Forelimb muscle (tissue), 1 donor: ENCODE measurements at places on chromosomes 1 and 21. TPM values are rescaled to one million over a fixed set of nuclear protein-coding genes. Genes with fewer than 3 reads are reported as not detected.

The ALG6 gene
- polyA plus RNA-seq, result 16.0 TPM

The CADM3 gene
- 0.47 TPM for polyA plus RNA-seq

The LEFTY2 gene
- polyA plus RNA-seq, result 6.4 TPM

The OR2T29 gene
- not detected for polyA plus RNA-seq

The ICOSLG gene
- polyA plus RNA-seq, result 6.3 TPM

The KIAA0040 gene
- polyA plus RNA-seq, result 11.1 TPM

The RNU1-4 gene
- polyA plus RNA-seq, result not detected

The KRTAP12-2 gene
- polyA plus RNA-seq, result not detected

The MPL gene
- 0.22 TPM for polyA plus RNA-seq

The LYST gene
- polyA plus RNA-seq, result 5.3 TPM

The ANKRD65 gene
- 22.1 TPM for polyA plus RNA-seq

The LCE1E gene
- not detected for polyA plus RNA-seq

DNA sequence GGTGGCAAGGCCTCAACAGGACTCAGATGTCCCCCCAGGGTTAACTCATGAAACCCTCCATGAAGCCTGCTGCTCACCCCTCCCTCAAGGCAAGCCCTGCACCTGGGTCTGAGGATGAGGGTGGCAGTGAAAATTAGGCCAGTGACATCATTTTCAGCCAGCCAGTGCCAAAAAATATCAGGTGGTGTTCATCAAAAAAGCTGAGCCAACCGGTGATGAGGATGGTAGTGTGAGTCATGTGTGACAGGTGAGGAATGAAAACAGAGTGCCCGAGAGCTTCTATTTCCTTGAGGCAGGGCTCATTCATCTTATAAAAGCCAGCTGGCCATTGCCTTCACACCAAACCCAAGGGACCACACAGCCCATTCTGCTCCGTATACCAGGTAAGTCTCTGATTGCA lies at the start of gene SPRR1A:
Gene SPRR1A (plus strand): TSS at position 339 of the 400 bp plus-strand sequence. CDS start 1,150 bp downstream, outside the sequence.
- no peak for DNase-seq

DNA sequence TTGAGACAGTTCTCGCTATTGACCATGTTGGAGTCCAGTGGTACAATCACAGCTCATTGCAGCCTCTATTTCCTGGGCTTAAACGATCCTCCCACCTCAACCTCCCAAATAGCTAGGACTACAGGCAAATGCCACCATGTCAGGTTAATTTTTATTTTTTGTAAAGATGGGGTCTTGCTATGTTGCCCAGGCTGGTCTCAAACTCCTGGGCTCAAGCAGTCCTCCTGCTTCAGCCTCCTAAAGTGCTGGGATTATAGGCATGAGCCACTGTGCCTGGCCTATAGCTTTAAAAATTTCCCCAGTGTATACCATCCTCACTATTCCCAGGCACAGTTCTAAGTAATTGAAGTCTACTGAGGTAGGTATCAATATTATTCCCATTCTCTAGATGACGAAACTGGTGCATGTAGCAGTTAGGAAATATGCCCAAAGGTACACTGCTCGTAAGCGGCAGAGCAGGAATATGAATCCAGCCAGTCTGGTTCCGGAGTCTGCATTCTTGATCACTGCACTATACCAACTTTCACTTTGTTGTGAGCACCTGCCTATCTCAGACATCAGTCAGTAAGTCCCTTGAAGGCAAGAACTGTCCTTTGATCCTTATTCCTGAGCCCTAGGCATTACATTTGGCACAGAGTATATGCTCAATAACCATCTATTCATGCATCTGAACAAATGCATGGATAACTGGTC lies 11.5 kb upstream of the SRP9 start:
- no peak for DNase-seq

DNA sequence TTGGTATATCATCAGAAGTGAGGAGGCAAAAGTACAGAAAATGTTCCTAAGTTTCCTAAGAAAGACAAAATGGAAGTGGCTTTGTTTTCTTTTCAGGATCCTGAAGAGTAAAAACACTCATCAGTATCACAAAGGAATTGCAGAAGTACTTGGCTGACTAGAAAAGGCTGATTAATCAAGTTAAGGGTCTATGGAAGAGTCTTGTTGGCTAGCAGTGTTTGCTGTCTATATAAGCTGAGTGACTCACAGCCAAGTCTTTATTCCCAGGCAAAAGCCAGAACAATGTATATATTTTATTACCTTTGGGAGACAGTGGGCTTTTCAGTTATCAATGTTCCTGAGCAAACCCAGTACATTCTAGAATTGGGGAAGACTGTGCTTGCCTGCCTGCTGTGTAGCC lies 777.0 kb downstream of the PLA2G4A start:
- no peak for DNase-seq

GRCh38 chr1:93324486-93325464 lies 20.9 kb upstream of the DR1 start:
- DNase-seq, result no peak

GRCh38 chr1:50693829-50694228 lies 266.2 kb downstream of the FAF1 start:
- DNase-seq, result no peak

DNA sequence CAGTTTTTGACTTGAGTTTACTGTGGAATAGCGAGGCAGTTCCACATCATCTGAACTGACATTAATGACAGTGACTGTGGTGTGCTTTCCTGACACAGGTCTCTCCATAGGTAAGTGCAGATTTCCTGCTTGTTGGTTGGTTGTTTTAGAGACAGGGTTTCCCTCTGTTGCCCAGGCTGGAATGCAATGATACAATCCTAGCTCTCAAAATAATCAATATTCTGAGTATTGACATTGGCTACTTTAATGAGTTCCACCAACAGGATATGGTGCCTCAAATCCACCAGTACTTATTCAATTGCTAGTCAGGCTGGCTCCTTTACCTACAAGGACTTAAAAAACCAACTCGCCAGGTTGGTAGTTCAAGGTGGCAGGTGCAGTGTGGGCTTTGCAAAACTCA lies 63.8 kb downstream of the CLSTN1 start:
- no peak for DNase-seq

- no peak for DNase-seq
Measured at GRCh38 chr1:203512848-203513584, 19.1 kb downstream of the OPTC start.

GRCh38 chr1:209767706-209768105 lies 11.9 kb downstream of the TRAF3IP3 start:
- DNase-seq, result no peak

DNA sequence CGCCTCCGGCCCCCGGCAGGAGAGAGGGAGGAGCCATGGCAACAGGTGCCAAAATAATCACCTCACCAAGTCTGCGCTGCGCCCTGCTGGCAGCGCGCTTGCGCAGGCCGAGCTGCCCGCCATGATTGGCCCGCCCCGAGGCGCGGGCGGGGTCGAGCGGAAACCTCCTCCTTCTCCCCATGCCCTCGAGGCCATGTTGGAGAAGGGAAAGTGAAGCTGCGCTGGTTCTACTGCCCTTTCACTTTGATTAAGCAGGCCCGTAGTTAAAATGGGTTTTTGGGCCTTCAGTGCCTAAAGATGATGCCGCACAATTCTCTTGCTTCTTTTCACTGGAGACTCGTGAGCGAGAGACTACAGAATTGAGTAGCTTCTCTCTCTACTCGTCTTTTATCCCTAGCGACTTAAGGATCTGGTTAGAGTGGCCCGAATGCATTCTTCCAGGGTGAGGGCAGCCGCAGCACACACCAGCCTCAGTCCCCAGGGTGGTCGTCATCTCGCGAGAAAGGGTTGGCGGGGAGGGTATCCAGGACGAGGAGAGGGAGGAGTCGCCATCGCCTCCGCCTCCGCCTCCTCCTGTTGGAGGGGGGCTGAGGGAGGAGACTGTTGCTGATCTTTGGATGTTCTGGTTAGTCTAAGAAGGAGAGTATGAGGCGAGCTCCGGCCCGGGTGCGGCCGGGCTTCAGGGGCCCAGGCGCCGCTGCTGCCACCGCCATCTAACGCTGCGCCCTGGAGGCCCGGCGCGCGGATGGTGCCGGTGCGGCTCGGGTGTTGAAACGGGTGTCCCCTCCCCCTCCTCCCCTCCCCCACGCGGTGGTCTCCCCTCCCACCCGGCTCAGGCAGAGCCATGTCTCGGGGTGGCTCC lies at the start of gene DCAF6:
Gene DCAF6 (plus strand): TSS at position 616 of the 862 bp plus-strand sequence. CDS start 229 bp downstream, at position 845.
- DNase-seq, result peak; percentile 99

- DNase-seq, result no peak
Measured at GRCh38 chr1:92851729-92852128, 19.9 kb downstream of the RPL5 start.

DNA sequence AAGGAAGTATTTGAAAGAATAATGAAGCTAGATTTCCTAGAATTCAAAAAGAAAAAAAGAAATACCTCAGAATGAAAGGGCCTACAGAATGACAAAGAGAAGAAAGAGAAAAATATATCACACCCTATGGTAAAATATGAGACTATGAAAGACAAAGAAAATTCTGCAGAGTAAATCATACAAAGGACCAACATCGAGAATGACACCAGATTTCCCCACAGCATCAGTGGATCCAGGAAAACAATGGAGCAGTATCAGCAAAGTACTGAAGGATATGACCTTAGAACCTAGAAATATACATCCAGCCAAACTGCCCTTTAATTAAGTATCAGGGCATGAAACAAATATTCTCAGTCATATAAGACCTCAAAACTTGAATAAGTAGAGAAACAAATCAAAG lies 21.2 kb upstream of the IFNAR2 start:
- no peak for DNase-seq

DNA sequence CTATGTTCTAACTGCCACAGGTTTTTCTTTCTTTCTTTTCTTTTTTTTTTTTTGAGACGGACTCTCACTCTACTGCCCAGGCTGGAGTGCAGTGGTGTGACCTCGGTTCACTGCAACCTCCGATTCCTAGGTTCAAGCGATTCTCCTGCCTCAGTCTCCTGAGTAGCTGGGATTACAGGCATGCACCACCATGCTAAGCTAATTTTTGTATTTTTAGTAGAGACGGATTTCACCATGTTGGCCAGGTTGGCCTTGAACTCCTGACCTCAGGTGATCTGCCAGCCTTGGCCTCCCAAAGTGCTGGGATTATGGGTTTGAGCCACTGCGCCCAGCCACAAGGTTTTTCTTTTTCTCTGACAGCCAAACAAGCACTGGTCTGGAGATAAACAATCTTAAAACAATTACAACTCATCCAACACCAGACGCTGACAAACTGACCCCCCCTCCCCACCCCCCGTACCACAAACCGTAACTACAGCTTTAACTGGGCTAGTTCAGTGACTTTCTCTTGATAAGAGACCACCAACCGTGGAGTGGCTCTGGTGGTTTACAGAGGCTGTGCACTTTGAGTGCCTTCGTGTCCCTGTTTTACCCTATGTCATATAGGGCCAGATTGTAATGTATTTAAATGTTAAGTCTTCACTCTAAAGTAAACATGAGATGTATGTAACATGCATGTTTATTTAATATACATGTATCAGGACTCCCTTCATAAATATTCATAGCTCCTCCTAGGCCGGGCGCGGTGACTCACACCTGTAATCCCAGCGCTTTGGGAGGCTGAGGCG lies 19.5 kb upstream of the PUM1 start:
- no peak for DNase-seq

GRCh38 chr1:84373436-84374141 lies 24.7 kb upstream of the DNASE2B start:
- no peak for DNase-seq

DNA sequence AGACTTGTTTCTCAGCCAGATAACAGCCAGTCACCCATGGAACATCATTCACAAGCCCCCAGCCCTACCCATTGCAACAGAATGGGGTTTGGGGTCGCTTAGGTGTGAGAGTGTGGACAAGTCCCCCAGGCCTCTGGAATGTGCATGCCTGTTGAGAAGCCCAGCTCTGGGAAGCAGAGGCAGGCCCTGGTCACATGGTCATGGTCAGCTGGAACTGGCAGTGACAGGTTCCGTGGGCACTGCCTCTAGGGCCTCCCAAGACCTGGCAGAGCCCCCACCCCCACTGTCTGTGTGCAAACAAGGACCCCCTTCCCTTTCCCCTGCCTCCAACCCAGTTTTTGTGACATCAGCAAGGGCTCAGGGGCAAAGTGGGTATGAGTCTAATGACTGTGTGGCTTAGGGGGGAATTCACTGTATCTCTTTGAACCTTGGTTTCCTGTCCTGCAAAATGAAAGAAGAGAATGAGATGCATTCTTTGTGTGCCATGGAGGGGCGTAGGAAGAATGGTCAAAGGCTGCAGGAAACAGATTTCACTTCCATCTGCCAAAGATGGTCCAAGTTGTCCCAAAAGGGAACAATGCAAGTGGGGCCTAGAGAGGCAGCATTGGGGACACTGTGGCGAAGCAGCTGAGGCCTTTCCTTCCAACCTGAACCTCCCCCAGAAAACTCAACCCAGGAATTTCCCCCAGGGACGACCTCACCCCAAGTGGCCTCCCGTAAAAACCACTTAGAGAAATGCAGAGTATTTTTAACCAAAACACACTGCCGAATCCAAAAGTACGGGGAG lies 34.7 kb upstream of the SELENON start:
- no peak for DNase-seq

DNA sequence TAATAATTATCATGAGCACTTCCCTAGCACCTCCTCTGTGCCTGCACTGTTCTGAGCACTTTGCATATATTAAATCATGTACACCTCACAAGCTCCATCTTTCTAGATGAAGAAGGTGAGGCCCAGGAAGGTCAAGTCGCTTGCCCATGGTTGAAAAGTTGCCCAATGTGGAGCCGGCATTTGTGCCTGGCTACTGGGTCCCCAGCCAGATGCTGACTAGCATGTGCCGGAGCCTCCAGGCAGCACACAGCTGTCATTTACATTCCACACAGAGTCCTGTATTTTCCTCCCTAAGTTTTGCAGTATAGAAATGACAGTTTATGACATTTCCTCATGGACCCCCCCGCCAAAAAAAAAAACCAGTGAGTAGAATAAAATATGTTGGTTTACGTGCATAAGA lies 94.3 kb downstream of the BCAR3 start:
- DNase-seq, result no peak

- DNase-seq, result no peak
Measured at GRCh38 chr1:201016211-201016651, 7.3 kb downstream of the KIF21B start.

GRCh38 chr1:46804926-46805325 lies 6.1 kb downstream of the CYP4B1 start:
- DNase-seq, result no peak

GRCh38 chr1:198612471-198613260 lies 26.2 kb upstream of the PTPRC start:
- DNase-seq, result no peak

GRCh38 chr1:90712915-90713730 lies 4.0 kb downstream of the BARHL2 start:
- DNase-seq, result no peak

- no peak for DNase-seq
Measured at GRCh38 chr21:32162727-32163320, 116.0 kb downstream of the MIS18A start.

- DNase-seq, result no peak
Measured at GRCh38 chr1:209425959-209426358, 157.6 kb upstream of the CAMK1G start.

DNA sequence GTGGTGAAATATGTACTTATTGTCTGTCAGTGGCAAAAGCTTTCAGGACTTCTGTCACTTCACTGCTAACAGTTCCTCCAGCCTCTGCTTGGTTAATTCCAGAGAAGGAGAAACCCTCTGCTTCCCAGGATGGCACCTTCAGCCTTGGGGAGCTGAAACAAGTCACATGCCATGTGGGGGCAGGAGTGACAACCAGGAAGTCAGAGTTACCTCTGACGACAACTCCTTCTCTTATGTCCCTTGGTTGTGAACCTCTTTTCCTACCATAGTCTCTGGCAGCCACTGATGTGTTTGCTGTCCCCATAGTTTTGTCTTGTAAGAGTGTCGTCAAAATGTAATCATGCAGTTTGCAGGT lies 53.6 kb downstream of the FCRL5 start:
- no peak for DNase-seq
